ENCODE measurements at places on chromosomes 5 and 9.

DNA sequence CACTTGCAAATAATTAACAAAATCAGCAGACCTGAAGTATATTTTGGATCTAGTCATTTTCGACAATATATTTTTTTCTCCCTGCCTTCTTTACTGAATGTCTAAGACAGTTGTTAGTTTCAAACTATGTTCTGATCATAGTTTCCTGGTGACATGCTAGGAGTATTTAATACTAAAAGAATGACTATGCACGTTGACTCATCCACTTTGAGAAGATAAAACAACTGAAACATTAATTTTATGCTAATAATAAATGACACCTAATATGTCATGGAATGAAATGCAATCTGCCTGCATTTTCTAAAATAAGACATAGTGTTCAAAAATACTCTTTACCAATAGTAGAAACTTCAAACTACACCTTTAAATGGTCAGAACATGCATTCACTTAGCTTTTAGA lies 2123.7 kb upstream of the C9orf72 start:
- DNase-seq: no peak

DNA sequence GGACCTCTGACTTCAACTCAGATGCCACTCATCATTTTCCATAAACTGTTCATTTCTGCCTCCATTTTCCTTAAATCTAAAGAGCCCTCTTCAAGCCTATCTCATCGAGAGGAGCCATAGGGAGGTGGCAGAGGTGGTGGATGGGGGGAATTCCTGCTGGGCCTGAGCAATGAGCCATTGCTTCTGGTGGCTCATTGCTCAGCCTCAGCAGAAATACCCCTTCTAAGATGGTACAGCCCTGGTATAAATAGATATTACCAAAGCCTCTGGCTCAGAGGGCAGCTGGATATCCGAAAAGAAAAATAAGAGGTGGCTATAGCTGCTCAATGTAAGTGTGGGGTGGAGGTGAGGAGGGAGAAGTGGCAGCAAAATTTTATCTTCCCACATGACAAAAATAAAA lies 313.5 kb downstream of the CAAP1 start:
- DNase-seq: no peak

DNA sequence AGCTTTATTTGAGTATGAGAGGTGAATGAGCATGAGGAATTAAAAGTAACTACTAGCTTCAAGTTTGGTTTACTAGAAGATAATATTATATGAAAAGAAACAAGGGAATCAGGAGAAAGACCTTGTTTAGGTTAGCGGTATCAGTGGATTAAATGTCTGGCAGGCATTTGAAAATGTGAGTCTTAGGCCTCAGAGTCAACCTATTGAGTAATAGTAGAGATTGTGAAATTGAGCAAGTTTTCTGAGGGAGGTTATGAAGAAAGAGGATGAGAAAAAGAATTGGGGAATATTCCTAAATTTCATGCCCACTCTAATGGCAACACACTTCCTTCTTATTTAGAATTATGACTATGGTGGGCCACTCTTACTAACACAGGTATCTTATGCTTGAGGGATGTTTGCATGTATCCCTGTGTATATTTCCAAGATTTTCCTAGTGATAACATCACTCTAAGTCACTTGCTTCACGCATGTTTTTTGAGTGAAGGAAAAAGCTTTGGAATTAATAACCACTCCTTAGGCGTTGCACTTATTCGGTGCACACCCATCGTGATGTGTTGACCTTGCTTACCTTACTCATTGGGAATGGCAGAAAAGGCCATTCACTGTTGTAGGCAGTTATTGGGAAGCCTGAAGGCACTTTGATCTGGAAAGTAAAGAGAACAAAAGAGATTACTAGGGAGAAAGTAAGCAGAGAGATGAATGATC lies 8.2 kb upstream of the ELL2 start:
- no peak for DNase-seq

DNA sequence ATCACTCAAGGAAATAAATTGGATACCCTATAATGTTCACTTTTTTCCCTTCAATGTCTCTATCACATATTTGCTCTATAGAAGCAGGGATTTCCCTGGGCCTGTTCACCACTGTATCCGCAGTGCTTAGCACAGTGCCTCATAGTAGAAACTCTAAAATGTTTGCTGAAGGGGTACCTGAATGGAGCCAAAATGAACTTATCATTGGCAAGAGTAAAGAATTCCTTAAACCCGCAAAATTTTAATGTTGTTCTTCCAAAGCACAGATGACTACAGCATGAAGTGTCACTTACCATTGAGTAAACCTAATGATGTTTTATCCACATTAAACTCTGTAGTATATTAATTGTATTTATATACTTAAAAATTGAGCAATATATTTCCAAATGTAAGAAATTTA lies 96.1 kb downstream of the JAKMIP2 start:
- no peak for DNase-seq

- no peak for DNase-seq
Measured at GRCh38 chr5:55421074-55421529, 113.3 kb downstream of the MTREX start.

- DNase-seq: no peak
Measured at GRCh38 chr9:21095561-21095960, 17.8 kb upstream of the IFNB1 start.

GRCh38 chr5:143955141-143955540 lies 143.2 kb downstream of the HMHB1 start:
- no peak for DNase-seq

DNA sequence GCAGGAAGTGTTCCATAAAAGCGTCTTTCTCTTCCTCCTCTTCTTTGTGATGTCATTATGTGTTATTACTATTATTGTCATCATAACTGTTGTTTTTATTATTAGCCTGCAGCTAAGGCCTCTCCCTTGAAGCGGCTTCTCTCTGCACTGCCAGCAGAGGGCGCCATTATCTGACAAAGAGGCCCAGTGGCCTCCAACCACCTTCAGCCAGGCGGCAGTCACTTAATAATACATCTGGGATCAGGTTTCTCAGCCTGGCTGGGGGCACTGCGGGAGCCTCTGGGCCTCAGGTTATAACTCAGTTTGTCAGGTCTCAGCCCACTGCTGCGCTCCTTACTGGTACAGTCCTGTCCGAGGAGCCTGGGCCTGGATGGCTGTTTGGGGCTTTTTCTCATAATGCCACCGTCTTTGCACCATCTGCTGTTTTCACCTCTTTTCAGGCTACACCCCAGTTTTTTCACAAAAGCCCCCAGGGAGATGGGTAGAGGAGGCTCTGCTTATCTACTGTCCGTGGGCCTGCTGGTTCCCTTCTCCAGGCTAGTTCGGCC lies 281.9 kb downstream of the NSG2 start:
- peak; percentile 5 for DNase-seq

- no peak for DNase-seq
Measured at GRCh38 chr9:4788703-4789102, 4.0 kb upstream of the RCL1 start.
